ENCODE measurements at places on chromosomes 3 and 15.

GRCh38 chr3:58874248-58874741 lies 175.5 kb downstream of the CFAP20DC start:
- DNase-seq = no peak

- no peak for DNase-seq
These were observed 559.5 kb upstream of the CCDC54 start for GRCh38 chr3:106817706-106818105.

GRCh38 chr3:87207460-87207859 lies 19.6 kb upstream of the CHMP2B start:
- no peak for DNase-seq

- no peak for DNase-seq
These were observed 17.8 kb downstream of the CRTC3 start for GRCh38 chr15:90547540-90547939.

- no peak for DNase-seq
These were observed 260.7 kb upstream of the NR2E3 start for GRCh38 chr15:71549697-71550096.

GRCh38 chr3:37475435-37475834 lies 301.1 kb upstream of the LRRFIP2 start:
- DNase-seq = no peak

DNA sequence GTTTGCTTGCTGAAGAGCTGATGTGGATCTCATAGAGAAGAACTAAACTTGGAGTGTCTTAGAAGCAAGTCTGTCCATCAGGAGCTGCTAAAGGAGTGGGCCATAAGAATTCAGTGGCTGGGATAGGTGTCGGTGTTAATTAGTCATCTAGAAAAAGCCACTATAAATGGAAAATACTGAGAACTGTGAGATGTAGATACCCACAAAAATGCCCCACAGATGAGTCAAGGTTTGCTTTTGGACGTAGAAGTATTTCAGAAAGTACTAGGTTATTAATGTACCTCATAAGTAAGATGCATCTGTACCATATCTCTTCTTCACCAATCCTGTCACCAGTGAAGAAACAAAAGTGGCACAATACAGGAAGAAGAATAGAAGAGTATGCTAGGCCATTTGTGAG lies 530.9 kb upstream of the TGFBR2 start:
- no peak for DNase-seq

GRCh38 chr3:42900226-42901072 lies 5.5 kb upstream of the ZNF662 start:
- DNase-seq = no peak

DNA sequence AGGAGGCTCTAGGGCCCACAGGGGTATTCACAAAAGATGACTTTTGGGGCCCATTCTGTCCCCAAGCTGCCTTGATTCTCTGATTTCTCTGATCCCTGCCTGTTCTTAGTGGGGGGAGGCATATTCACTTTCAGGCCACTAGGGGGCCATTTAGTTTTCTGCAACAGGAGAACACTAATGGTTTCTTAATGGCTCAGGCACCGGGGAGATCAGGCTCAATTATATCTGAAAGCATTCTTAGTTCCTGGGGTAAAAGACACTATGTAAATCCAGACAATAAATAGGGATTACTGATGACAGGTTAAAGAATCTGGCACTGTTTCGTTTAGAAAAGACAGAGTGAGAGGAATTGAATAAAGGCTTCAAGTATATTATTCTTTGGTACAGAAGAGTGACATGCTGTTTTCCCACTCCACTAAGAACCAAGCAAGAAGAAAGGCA lies 2.5 kb upstream of the INAFM2 start:
- peak; percentile 73 for DNase-seq
